ENCODE measurements at places on chromosomes 12 and 14. TPM values are rescaled to one million over a fixed set of nuclear protein-coding genes. Genes with fewer than 3 reads are reported as not detected.

The KCNC2 gene
- total RNA-seq = not detected

The CYP27B1 gene
- total RNA-seq = 3.3 TPM

The FBXO33 gene
- total RNA-seq = 10.8 TPM

The SRRM4 gene
- total RNA-seq = 1.1 TPM

The ADAM20 gene
- 0.26 TPM for total RNA-seq

The CCDC196 gene
- total RNA-seq = not detected
